Right kidney (tissue), 9 donors: ENCODE measurements at places on chromosomes 2 and 18.

- DNase-seq, result no peak
Observed at GRCh38 chr2:67878743-67879142, 184.1 kb downstream of the C1D start.

GRCh38 chr2:28445448-28446258 is 50.2 kb upstream of the PLB1 start:
- DNase-seq, result no peak

DNA sequence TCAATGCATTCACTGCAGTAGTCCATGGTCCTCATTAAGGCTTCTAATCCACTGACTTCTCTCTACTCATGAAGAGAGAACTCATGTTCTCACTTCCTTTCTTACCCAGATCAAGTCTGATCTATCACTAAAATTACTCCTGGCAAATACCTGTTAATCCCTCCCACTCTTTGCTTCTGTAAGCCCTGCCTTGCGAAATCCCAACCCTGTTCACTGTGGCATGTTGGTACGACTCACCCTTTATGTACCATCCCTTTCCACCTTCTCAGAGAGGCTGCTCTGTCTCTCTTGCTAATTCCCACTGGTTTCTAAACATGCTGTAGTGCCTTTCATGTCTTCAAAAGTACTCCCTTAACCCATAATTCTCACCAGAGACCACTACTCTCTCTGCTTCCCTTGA is 272.2 kb upstream of the ACVR2A start:
- DNase-seq, result no peak

GRCh38 chr2:81195017-81195773 is 890.6 kb upstream of the LRRTM1 start:
- DNase-seq, result no peak

DNA sequence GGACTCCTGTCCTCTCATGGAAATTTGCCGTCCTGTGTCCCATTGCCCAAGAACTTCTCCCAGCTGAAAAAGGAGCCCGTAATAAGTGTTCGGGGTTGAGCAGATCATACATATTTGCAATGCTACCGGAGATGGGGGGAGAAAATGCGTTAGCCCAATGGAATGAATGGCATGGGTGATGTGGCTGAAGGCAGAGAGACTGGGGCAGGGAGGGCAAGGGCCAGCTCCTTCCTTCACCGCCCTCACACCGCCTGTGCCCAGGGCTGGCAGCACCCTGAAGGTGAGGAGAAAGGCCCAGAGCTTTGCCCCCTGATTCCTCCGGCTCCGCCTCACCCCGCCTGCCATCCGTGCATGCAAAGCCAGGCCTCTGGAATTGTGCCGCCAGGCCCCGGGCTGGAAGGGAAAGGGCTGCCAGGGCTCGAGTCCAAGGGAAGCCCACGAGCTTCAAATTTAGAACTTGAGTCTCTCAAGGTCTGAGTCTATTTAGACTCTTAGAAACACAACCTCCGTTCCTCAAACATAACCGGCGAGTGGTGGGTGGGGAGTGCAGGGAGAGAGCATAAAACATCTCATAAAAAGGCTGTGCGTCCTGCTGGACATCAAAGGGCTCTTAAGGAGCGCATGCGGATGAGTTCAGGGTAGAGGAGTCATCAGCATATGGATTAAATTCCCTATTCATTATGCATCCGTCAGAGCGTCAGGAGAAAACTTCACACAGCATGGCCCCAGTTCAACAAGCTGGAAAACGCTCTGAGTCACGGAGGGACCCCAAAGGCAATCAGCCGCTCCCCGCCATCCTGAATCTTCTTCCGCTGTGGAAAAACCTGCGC is 121.7 kb upstream of the GLI2 start:
- DNase-seq, result no peak

DNA sequence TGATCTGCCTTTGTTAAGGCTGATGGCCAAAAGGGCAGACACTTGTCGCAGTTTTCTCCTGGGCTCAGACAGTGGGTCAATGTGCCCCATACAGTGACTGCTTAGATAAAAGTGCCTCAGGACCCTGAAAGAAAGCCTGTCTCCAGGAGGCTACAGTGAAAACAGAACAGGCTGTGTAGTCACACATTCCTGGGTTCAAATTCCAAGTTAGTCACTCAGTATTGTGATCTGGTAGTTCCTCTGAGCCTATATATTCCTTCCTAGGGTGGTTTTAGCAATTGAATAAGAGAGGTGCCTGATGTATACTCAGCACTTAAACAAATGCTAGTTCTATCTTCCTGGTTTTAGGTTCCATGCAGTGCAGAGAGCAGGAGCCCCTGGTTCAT is 54.4 kb downstream of the RPL37A start:
- no peak for DNase-seq

DNA sequence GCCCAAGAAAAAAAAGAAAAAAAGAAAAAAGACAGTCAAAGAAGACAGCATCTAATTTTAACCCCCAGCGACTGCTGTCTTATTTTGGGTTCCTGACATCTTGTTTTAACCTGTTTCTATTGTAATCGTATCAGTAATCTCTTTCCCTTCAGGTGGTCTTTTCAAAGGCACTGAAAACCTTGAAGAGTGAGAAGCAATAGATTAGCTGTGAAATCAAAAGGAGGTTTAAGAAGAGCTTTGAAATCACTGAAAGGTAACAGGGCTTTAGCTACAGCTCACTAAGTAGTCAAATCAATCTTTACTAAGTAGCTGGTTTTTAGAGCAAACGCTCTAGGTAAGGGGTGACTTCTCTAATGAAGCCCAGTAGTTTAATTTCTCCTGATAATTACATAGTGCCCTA is 5.4 kb upstream of the TANC1 start:
- no peak for DNase-seq
